AG08395 (cell line): ENCODE measurements at places on chromosomes 4 and X.

GRCh38 chrX:136318156-136318555 lies 17.4 kb downstream of the ADGRG4 start:
- no peak for DNase-seq

DNA sequence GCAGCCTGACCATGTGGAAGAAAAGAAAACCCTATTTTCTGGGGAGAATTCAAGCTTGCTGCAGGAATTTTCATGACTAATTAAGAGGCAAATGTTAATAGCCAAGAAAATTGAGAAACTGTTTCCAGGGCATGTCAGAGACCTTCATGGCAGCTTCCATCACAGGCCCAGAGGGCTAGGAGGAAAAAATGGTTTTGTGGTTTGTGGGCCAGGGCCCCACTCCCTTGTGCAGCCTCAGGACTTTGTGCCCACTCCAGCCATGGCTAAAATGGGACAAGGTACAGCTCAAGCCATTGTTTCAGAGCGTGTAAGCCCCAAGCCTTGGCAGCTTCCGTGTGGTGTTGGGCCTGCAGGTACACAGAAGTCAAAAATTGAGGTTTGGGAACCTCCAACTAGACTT lies 282.9 kb downstream of the DCAF12L2 start:
- DNase-seq = no peak

GRCh38 chrX:103517246-103517645 lies 2.0 kb downstream of the RAB40A start:
- no peak for DNase-seq

DNA sequence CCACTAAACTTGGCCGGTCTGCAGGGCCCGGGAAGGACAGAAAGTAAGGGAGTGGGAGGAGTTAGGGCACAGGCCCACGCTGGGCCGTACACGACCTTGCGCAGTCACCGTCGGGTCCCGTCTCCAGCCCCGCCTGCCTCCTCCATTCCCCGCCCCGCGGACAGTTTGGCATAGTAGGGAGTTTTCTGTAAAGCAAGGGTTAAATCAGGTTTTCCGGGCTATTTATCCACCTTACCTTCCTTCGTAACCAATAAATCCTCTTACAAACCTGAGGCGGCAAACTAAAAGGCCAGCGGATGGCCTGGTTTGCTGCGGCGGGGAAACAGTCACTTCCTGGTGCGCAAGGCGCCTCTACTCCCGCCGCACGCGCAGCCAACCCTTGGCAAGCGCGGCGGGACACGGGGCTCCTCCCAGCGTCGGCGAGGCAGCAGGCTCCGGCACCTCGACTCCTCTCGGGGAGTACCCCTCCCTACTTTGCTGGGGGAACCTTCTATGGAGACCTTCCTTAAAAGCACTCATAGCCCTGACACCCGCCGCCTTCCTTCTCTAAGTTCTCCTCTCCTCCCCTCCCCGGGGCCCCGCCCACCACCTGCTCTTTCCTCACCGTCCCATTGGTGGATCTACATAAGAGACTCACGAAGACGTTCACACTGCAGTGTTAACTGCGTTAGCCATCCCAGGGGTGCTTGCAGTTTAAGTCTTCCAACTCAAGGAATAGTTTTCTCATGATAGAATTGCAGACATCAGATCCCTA lies at the start of gene TRMT2B:
Gene TRMT2B (minus strand): TSS at position 563 of the 754 bp plus-strand sequence. CDS start 9,822 bp downstream, outside the sequence.
- peak; percentile 76 for DNase-seq
